A549 treated with CpdA at 1 μM for 4 hours (cell line): ENCODE measurements at places on chromosomes 5 and 9. TPM values are rescaled to one million over a fixed set of nuclear protein-coding genes. Genes with fewer than 3 reads are reported as not detected.

LURAP1L gene
- total RNA-seq, result 11.3 to 15.5 TPM (median 13.3 TPM) in 5 replicates

IRGM gene
- total RNA-seq, result 0.13 to 0.40 TPM in 2 of 5 replicates, not detected in the others

SHB gene
- 37.3 to 64.5 TPM (median 57.0 TPM) in 5 replicates for total RNA-seq

SLC36A2 gene
- total RNA-seq, result not detected in 5 replicates

ADAMTS2 gene
- total RNA-seq, result 0.06 to 0.10 TPM (median 0.07 TPM) in 3 of 5 replicates, not detected in the others

SOHLH1 gene
- total RNA-seq, result 0.07 to 0.09 TPM in 2 of 5 replicates, not detected in the others

PCDHA7 gene
- 0.08 to 0.22 TPM (median 0.13 TPM) in 5 replicates for total RNA-seq

TMEM167A gene
- total RNA-seq, result 60.4 to 98.5 TPM (median 90.9 TPM) in 5 replicates

GFI1B gene
- 0.07 TPM in 1 of 5 replicates, not detected in the others for total RNA-seq

PCDHA9 gene
- total RNA-seq, result not detected in 5 replicates

SEC16A gene
- 58.8 to 69.2 TPM (median 63.2 TPM) in 5 replicates for total RNA-seq

UQCRQ gene
- total RNA-seq, result 386 to 557 TPM (median 512 TPM) in 5 replicates

ACOT12 gene
- 0.08 TPM in 1 of 5 replicates, not detected in the others for total RNA-seq

F2R gene
- total RNA-seq, result 35.2 to 56.9 TPM (median 52.2 TPM) in 5 replicates

CDC20B gene
- total RNA-seq, result 0.07 to 0.16 TPM (median 0.12 TPM) in 5 replicates

PCDHGA4 gene
- total RNA-seq, result 0.08 to 0.20 TPM (median 0.10 TPM) in 5 replicates

COL5A1 gene
- total RNA-seq, result 33.0 to 64.6 TPM (median 55.0 TPM) in 5 replicates

IFNA7 gene
- not detected in 5 replicates for total RNA-seq

PCDHB8 gene
- 0.24 to 0.42 TPM (median 0.37 TPM) in 5 replicates for total RNA-seq
